ENCODE measurements at places on chromosomes 1 and 21.

GRCh38 chr1:98256700-98257099, 335.9 kb upstream of the DPYD start:
- no peak for DNase-seq

DNA sequence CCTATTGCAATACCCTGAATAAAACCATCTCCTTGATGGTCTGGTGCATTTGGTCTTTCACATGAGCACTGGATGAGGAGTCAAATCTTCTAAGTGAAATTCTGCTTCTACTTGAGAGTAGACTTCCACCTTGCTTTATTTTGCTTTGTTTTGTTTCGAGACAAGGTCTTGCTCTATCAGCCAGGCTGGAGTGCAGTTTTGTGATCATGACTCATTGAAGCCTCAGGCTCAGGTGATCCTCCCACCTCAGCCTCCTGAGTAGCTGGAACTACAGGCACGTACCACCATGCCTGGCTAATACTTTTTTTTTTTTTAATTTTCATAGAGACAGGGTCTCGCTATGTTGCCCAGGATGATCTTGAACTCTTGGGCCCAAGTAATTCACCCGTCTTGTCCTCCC, 65.8 kb upstream of the F3 start:
- no peak for DNase-seq

- DNase-seq: no peak
Measured at GRCh38 chr1:3762151-3762872, 10.1 kb downstream of the CCDC27 start.

- no peak for DNase-seq
Measured at GRCh38 chr1:232450615-232451014, 179.3 kb downstream of the SIPA1L2 start.

DNA sequence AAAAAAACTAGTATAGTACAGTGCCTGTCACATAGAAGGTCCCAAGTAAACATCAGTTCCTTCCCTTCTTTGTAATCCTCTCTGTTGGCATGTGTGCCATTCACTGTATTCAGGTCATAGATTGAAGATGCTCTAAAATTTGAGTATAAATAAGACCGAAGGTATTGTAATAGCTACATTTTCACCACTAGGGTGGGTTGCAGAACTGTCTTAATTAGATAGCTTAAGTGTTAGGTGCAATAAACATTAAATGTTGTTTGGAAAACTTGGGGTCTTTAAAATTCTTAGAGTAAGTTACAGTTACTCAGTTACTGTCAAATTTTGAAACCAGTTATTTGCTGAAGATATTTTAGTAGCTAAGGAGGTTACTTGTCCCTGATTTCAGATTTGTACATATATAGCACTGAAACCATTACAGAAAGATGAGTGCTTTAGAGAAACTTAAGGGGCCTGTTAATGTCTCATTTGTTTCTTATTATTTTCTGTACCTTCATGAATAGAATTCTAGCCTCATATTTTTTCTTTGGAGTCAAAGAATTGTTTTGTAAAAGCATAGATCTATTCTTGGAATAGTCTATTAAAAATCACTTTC, 24.3 kb downstream of the PER3 start:
- DNase-seq: no peak

DNA sequence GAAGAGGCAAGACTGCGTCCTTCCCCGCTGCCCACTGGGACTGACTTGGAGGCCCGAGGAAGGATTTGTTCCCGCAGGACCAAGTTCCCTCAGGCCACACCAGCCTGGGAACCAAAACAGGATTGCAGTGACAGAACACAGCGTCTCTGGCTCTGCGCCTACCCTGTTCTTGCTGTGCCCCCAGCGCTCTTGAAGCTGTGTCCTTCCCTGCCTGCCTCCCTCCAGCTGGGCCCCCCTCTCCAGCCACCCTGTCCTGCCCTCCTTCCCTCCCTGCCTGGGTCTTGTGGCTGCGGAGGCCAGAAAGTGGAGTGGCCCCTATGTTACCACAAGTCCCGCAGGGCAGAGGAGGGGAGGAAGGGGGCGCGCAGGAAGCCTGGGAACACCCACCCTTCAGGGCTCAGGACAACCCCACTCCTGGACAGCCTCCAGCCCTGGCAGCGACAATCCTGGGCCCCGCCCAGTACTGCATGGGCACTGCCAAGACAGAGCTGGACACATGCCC, 164.9 kb downstream of the DYRK1A start:
- DNase-seq: peak; percentile 76

GRCh38 chr1:95850165-95850649, 616.2 kb downstream of the RWDD3 start:
- no peak for DNase-seq

DNA sequence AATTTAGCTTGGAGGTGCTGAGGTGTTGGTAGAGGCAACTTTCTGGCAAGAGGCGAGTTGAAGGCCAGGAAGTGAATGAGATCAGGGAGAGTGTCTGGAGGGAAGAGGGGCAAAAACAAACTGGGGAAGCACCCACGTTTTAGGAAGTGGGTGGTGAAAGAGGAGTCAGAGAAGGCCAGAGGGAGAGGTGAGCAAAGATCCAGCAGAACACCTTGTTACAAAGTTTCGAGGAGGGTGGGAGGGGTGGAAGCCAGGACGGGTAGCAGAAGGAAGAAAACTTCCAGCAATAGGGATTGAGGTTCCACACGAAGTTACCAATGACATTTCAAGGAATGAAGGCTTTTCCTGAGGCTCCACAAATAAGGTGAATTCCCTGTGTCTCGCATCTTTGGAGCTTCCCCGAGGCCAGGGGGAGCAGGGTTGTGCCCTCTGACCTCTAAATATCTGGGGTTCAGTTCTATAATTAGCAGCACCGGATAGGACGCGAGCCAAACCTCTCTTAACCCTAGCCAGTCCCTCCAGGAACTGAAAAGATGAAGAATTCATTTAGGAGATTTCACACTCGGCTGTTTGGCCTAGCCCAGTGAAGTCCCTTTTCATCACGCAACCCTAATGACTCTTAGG, 578 bp upstream of the SESN2 start:
- DNase-seq: no peak

DNA sequence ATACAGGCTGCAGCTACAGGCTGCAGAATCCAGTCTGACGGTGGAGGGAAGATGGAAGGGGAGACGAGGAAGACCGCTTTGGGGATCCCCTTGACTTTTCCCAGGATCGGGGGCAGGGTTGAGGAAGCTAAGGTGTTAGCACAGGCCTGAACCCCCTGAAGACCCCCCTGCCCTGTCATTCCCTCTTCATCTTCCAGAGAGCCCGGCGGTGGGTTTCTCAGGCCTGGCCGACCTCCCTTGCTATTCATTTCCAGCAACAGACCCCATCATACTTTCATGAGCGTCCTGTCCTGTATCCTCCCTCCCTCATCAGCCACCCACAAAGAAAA, 112.0 kb downstream of the PGBD5 start:
- DNase-seq: no peak

GRCh38 chr1:111085676-111086075, 54.2 kb downstream of the DRAM2 start:
- DNase-seq: no peak

- no peak for DNase-seq
Measured at GRCh38 chr1:162072740-162073139, 3.2 kb downstream of the NOS1AP start.

- DNase-seq: no peak
Measured at GRCh38 chr21:21162786-21163185, 164.6 kb downstream of the NCAM2 start.

GRCh38 chr1:159999204-159999603, 32.6 kb downstream of the PIGM start:
- DNase-seq: no peak

DNA sequence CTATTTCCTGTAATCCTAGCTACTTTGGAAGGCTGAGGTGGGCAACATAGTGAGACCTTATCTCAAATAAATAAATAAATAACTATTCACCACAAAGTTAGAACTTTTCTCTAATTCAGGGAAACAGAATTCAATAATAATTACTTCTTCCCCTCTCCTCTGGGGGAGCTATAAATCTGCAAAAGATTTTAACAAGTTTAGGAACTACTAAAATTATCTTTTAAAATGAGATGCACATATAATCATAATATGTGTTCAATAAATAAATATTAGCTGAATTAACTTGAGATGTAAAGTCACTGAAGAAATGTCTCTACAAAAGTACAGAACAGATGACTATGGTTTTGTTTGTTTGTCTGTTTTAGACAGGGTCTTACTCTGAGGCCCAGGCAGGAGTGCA, 14.1 kb downstream of the WDR47 start:
- DNase-seq: no peak

DNA sequence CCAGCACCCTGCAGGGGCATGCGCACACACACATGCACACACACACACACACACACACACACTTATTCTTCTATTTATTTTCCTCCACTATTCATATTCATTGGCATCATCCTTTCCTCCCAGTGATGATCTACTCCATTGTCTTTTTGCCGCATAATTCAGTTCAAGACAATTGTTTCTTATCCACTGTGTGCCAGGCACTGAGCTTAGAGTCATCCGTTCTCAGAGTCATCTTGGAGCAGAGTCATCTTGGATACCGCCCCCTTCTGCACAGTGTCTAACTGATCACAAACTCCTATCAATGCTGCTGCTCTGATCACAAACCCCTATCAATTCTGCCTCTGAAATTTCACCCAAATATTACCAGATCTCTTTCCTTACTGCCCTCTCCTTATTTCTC, 102.8 kb upstream of the PROX1 start:
- no peak for DNase-seq

DNA sequence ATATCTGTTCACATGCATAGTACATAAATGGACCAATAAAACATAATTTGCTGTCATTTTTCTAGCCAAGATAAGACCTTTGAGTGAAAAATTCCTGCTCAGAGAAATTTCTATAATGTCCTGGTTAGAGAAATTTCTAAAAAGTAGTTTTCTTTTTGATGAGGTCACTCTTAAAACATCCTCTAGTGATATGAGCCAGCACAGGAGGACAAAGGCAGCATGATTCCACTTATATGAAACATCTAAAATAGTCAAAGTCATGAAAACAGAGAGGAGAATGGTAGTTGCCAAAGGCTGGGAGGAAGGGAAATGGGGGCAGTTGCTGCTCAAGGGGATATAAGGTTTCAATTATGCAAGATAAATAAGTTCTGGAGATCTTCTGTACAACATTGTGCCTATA, 239.4 kb downstream of the BACH1 start:
- DNase-seq: no peak

- DNase-seq: peak; percentile 51
Measured at GRCh38 chr1:15674386-15675159, 9.5 kb upstream of the PLEKHM2 start.

Measured in upper lobe of right lung (tissue), 1 donor.